ENCODE measurements at places on chromosomes 5 and 9.
A peak's percentile ranks its signal among the peaks of the same experiment; 100 is the strongest.

GRCh38 chr9:34381323-34381722 is 4.6 kb upstream of the MYORG start:
- no peak for DNase-seq

- DNase-seq: peak; percentile 4
Observed at GRCh38 chr5:61055434-61056006, 106.7 kb downstream of the SMIM15 start.

GRCh38 chr5:102961671-102962070 is 158.3 kb downstream of the GIN1 start:
- no peak for DNase-seq

GRCh38 chr9:137757139-137757538 is 120.4 kb upstream of the CACNA1B start:
- no peak for DNase-seq

DNA sequence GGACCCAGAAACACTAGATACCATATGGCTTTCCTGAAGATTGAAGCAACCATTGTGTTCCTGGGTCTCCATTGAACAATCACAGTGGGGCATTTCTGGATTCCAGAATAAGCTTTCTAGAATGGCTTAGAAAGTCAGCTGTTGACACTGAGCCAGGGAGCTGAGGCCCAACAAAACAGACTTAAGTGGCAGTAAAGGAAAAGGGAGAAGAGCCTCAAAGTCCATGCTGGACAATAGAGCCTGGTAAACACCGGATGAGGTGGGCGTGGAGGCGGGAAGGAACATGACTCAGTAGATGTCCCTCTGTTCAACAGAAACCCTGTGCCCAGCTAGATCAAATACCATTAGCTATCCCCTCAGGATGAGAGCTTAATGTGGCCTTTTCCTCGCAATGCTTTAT is 14.8 kb downstream of the SPARC start:
- no peak for DNase-seq

GRCh38 chr9:70131296-70131695 is 87.6 kb downstream of the MAMDC2 start:
- DNase-seq: no peak

GRCh38 chr9:14770592-14770991 is 48.1 kb upstream of the CER1 start:
- no peak for DNase-seq

DNA sequence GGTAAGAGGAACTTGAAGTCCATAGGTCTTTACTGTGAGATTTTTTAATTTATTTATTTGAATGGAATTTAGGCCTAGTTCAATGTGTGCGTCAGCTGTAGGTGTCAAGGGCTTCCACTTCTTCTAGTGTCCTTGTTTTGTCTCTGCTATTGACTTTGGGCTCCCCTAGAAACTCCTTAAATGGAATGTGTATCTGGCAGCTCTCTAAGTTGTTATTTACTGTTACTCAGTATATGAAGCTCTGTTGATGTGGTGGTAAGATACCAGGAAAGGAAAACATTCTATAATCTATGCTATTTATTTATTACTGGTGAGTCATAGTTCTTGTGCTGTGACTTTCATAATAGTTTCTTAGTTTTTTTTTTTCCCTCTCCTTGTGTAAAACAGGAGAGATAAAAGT is 97.1 kb downstream of the GABRA1 start:
- DNase-seq: no peak

DNA sequence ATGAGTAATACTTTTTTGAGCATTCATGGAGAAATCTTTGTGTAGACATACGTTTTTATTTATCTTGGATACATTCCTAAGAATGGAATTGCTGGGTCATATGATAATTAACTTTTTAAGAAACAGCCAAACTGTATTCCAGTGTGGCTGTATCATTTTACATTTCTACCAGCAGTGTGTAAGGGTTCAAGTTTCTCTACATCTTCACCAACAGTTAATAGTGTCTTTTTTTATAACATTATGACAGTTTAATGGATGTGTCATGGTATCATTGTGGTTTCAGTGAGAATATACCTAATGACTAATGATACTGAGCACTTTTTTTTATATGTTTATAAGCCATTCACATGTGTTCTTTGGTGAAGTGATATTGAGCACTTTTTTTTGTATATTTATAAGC is 52.4 kb downstream of the NIPBL start:
- DNase-seq: no peak

- no peak for DNase-seq
Observed at GRCh38 chr9:115194216-115194615, 76.3 kb upstream of the TNC start.

- DNase-seq: no peak
Observed at GRCh38 chr9:34409154-34409553, 32.5 kb upstream of the MYORG start.

- DNase-seq: peak; percentile 69
Observed at GRCh38 chr9:120877276-120878034, 467 bp upstream of the PHF19 start.
